T-helper 9 cell (primary cell): ENCODE measurements at places on chromosomes 13 and 19.

DNA sequence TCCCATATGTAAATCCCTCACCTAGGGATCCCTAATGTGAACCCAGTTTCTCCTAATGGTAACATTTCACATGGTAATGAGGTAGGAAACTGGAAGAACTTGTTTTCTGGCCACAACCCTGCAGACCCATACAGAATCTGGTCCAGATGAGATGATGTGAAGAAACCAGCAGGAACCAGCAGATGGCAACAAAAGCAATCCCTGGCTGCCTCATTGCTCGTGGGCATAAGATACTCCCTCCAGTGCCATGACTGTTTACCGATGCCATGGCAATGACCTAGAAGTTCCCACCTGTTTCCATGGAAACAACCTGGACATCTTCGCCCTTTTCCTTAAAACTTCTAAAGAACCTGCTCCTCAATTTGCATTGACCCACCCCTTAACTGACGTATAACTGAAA is 1.4 kb upstream of the CD209 start:
- no peak for DNase-seq

GRCh38 chr19:57031106-57031505 is 88.7 kb upstream of the USP29 start:
- no peak for DNase-seq

GRCh38 chr13:65497265-65497664 is 1732.9 kb downstream of the PCDH9 start:
- no peak for DNase-seq

GRCh38 chr19:36054733-36055686 is at the start of gene WDR62:
Gene WDR62 (plus strand): TSS chr19:36054897. CDS start chr19:36054972, 75 bp downstream.
- peak; percentile 88 for DNase-seq

DNA sequence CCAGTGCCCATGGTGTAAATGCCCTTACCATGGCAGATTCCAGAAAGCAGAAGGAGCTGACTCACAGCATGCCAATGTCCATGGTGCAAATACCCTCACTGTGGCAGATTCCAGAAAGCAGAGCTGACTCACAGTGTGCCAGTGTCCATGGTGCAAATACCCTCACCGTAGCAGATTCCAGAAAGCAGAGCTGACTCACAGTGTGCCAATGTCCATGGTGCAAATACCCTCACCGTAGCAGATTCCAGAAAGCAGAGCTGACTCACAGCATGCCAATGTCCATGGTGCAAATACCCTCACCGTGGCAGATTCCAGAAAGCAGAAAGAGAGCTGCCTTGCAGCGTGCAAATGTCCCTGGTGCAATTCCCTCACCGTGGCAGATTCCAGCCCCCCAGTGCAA is 163.8 kb upstream of the SOX1 start:
- DNase-seq = no peak

- no peak for DNase-seq
These were observed 50.4 kb downstream of the GPR12 start for GRCh38 chr13:26710166-26710565.

- peak; percentile 86 for DNase-seq
These were observed 7.5 kb upstream of the LRFN1 start for GRCh38 chr19:39328046-39328705.

DNA sequence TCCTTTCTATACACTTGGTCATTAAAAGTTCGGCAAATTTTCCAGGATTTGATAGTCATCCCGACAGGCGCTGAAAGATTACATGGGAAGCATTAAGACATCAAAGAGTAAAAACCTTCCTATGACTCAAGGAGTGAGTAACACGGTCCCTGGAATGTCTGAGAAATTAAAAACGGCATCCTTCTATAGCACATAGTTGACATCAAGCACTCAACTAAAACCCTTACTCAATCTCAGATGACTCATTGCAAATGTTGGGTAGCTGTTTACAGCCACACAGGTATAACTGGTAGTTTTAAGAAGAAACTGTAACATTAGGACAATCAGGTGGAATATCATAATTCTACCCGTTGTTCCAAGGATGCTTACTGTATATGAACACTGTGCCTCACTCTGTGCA is 6.4 kb upstream of the LGALS13 start:
- no peak for DNase-seq

DNA sequence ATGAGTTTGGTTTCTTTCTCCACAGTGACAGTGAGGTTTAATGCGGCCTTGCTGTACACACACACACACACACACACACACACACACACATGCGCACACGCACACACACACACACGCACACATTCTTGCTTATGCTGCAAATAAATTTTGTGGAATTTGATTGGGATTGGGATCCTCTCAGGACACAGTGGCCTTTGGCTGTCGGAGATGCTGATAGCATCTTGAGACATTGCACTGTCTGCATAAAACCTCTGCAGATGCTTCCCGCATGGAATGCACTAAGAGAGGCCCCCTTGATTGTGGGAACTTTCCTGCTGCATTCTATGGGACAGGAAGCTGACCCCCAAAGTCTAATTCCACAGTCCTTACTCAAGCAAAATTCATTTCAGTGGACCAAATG is 145.6 kb downstream of the FLT1 start:
- DNase-seq = no peak

DNA sequence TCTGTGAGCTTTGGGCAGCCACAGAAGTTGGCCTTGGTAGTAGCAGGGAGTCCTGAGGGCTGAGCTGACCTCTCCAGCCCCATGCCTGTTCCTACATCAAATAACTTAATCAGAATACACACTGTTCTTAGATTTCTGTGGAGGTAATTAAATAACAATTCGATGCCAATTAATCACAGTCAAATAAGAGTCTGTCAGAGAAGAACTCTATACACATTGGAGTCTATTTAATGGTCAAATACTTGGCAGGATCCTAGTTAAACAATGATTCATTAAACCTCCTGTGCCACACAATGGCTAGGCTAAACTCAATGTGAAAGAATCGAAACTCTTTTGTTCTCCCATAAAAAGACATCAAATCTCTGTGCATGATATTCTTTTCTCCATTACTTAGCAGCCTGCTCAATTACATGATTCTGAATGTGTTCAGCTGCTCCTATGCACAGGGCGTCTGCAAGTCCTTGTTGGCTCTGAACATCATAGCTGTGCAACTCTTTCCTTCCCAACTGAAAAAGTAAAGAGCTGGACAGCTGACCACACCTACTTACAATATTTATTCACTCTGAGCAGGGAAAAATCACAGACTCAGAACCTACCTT is 173.1 kb downstream of the ABCC4 start:
- no peak for DNase-seq

DNA sequence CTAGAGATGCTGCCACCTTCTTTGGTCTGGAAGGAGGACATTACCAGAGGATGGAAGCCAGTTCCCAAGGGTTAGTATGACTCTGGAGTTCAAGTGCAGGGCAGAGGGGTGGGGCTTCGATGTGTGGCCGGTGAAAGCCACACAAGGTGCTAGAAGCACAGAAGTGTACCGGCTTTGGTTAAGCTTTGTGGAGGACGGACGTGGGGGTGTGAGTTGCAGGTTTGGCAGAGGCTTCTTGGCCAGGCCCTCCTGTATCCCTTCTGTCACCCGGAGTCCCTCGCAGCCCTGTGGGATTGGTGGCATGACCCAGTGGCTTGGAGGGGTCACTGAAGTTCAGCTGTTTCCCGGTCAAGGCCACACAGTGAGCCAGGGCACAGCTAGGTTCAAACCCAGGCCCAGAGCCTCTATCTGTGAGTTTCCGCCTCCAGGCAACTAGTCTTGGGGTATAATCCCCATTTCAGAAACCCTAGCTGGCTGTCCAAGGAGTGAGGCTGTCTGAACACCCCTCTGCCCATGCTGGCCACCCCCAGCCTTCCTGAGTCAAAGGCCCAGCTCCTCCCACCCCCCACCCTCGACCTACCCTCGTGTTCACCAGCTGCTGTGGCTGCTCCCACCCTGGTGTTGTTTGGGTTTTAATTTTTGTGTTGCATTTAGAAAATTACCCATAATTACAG is 4.6 kb upstream of the SSBP4 start:
- DNase-seq = no peak

- no peak for DNase-seq
These were observed 6.5 kb upstream of the EIF3G start for GRCh38 chr19:10126213-10126639.

- no peak for DNase-seq
These were observed 833 bp downstream of the GAMT start for GRCh38 chr19:1400281-1401137.

- DNase-seq = no peak
These were observed 17.1 kb upstream of the GAS6 start for GRCh38 chr13:113880651-113881611.

- DNase-seq = no peak
These were observed 1393.3 kb upstream of the ATXN8OS start for GRCh38 chr13:68714292-68714691.

DNA sequence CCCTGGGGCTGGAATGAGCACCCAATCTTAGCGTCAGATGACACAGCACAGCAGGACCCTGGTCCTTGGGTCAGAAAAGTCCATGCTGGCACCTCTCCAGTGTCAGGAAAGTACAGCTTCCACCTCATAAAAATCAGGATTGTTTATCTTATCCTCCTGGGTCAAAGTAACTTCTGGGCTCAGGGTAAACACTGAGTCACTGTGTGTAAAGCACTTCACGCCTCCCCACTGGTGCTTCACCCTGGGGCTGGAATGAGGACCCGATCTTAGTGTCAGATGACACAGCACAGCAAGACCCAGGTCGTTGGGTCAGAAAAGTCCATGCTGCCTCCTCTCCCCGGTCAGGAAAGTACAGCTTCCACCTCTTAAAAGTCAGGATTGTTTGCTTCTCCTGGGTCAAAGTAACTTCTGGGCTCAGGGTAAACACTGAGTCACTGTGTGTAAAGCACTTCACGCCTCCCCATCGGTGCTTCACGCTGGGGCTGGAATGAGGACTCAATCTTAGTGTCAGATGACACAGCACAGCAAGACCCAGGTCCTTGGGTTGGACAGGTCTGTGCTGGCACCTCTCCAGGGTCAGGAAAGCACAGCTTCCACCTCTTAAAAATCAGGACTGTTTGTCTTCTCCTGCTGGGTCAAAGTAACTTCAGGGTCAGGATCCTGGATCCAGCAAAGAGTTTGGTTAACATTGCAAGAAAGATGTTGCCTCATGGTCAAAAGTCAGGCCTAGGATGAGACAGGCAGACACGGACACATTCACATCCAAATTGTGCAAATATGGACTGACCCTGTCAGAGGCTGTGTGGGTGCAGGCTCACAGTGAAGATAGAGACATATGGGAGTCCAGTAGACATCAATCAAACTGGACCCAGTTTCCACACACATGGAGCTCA is 39.2 kb upstream of the CYP2A7 start:
- DNase-seq = no peak

DNA sequence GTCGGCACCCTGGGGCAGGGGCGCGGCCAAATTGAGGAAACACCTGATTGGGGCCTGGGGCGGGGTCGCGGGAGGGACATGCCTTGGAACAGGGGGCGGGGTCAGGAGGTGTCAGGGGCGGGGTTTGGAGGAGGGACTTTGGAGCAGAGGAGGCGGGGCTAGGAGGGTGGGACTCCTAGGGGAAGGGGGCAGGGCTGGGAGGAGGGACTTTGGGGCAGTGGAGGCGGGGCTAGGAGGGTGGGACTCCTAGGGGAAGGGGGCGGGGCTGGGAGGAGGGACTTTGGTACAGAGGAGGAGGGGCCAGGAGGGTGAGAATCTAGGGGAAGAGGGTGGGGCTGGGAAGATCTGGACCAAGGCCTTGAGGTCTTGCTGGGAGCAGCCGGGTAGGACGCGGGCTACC is 21.9 kb downstream of the GRIN2D start:
- DNase-seq = peak; percentile 73

- DNase-seq = no peak
These were observed 6.7 kb downstream of the ZNF708 start for GRCh38 chr19:21322528-21322927.

DNA sequence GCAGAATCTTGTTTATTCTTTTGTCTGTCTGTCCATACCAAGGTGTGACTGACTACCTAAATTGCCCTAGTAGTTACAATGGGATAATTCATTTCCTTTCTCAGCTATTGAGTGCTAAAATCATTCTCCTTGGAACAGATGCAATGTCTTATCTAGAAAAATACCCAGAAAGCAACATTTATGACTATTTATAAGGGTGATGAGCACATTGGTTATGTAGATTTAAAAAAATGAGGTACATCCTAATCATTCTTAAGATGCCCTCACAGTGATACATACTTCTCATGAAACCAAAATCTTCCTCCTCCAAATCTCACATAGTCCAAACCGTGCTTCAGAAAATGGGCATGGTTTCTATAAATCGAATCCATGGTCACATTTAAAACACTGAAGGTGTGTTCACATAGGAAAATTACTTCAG is 11.6 kb upstream of the UBE2L5 start:
- DNase-seq = no peak

GRCh38 chr19:50362656-50363424 is 2.6 kb downstream of the NAPSA start:
- DNase-seq = no peak

DNA sequence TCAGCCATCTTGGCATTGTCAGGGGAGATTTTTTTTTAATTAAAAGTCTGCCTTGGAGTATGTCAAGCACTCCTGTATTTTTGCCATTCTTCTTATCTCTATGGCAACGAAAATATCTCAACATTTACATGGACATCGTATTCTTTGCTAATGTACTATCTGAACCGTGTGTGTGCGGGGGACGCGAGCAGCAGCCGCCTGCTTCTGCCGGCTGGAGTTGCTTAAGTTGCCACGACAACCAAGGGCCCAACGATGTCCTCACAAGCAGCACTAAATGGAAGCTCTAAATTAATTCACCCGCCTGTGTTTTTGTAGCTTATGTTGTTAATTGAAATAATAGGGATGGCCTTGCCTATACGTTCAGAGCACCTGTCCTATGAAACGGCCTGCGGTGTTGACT is 309.5 kb downstream of the TEX29 start:
- no peak for DNase-seq

GRCh38 chr19:38815059-38816001 is 2.6 kb upstream of the LGALS4 start:
- no peak for DNase-seq

GRCh38 chr19:33797802-33798671 is 1.4 kb downstream of the KCTD15 start:
- DNase-seq = peak; percentile 18

GRCh38 chr13:20461481-20461859 is 64.2 kb downstream of the CRYL1 start:
- DNase-seq = no peak

DNA sequence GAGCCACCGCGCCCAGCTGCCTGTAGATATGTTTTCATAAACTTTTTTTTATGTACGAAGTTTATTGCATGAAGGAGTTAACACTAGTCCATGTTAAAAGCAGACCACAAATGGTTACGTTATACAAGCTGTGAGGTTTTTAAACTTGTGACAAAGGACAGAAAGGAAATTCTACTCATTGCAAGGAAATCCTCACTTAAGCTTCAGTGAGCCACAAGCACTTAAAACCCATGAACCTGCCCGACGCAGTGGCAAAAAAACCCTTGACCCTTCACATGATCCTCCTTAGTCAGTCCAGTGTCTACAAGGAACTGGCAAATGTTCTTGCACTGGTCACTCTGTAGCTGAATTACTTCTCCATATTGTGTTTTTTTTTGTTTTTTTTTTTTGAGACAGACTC is 4.2 kb downstream of the MPND start:
- no peak for DNase-seq

- DNase-seq = no peak
These were observed 209.1 kb downstream of the IRS2 start for GRCh38 chr13:109577191-109577700.
